ENCODE measurements at places on chromosomes 3 and 15.

- no peak for DNase-seq
These were observed 26.4 kb downstream of the GNB5 start for GRCh38 chr15:52164631-52165265.

DNA sequence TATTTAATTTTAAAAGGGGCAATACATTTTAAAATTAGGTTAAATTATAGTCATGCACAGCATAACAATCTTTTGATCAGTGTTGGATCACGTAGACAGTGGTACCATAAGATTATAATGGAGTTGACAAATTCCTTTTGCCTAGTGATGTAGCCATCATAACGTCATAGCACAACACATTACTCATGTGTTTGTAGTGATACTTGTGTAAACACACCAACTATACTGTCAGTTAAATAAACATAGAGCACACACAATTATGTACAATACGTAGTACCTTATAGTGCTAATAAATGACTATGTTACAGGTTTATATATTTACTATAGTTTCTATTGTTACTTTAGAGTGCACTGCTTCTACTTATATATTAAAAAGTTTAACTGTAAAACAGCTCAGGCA, 31.2 kb downstream of the FOXB1 start:
- DNase-seq: no peak

DNA sequence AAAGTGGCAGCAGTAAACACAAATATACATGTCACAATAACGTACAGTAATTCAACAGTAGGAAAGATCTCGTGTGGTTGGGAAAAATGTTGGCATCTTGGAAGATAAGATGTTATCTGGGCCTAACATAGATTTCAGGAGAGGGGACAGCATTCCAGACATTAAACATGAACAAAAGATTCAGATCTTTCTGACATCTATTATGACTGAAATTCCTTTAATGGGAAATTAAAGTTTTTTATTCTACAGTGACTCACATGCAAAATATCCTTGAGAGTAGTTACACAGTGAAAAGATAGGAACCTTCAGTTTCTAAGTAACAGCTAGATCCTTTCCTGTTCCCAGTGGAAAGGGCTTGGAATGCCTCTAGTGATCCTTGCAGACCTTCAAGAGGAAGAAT, 9.2 kb downstream of the NDUFB5 start:
- no peak for DNase-seq

DNA sequence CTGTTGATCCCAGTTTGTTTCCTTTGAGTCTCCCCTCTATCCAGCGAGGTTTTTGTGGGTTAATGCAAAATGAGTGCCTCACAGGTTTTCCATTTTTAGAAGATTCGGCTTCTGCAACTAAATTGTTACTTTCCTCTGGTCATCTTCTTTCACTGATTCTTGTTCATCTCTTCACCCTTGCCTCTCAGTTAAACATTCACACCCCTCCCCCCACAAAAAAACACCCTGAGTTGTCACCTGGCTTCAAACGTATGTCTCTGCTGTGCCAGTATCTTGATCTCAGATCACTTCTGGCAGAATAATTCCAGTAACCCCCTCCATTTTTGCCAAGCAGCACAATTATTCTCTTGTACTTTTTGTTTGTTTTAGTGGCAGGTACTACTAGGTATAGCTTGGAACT, 12.3 kb upstream of the CLDN16 start:
- DNase-seq: no peak

DNA sequence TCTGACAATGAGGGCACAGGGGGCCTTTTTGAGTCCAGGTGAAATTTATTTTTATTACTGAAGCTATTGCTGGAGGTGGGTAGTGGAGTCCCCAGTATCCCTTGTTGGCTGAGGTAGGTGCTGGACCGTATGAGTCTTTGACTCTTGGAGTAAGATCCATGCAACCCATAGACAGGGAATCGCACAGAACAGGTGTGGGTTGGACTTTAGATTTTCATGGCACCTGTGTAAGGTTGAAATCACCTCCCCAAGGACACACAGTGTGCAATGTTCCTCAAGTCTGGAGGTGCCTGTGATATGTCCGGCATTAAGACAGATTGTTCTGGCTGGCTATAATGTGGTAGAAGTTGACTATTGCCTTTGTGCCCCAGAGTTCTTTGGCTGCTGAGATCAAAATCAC, 23.5 kb downstream of the MKRN3 start:
- DNase-seq: no peak

- DNase-seq: no peak
These were observed 73.1 kb downstream of the RAB11A start for GRCh38 chr15:65942436-65942835.

GRCh38 chr3:3200632-3201212, 21.2 kb upstream of the CRBN start:
- DNase-seq: peak; percentile 67

DNA sequence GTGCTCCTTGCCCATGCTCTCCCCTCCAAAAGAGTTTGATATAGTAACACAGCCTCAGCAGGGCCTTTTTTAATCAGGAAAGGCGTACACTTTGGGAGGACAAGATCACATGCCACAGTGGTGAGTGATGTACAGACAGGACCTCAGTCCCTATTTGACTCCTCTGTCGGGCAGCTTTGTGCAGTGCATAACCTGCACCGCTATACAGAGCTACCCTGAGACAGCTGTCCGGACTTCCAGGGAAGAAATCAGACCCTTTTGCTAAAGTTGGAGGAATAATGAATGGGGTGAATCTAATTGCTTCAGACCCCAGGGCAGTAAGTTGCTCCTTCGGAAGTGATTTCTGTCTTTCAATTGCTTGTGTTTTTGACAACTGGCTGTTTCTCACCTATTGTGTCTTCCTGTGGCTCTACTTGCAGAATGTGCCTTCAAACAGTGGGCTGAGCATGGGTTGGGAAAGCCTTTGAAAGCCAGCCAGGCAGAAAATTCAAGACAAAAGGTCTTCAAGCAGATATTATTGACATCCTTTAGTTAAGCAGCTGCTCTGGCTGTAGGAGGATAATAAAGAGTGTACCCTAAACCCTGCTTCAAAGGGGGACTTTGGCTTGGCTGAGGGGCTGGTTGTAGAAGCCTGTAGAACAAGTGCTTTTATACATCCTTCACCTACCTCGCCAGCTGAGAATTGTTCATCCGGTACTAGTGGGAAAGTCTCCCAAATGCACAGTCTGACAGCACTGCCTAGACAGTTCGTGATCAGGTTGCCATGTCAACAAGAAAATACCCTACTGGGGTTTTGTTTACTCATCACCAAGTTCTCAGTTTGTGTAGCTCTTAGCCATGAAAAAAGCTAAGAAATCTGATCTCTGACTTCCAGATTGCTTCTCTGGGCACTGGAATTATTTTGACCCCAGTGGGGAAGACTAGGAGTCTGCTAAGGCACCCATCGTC, 35.1 kb downstream of the SNTN start:
- DNase-seq: no peak

DNA sequence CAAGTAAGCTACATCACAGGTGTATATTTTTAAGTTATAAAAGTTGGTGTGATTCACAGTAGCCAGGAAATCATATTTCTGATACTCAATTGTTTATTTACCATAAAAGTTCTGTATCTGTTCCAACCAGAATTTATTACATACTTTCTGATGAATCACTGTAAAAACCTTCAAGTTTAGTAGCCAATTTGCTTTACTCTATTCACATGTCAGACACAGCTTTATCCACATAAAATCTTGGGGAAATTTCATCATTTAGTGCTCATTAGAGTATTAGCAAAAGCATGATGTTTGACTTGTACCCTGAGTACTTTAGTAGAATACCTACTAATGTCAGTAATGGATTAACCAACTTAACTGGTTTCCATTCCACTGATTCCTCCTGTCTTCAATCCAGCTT, 249.8 kb downstream of the POLQ start:
- no peak for DNase-seq

GRCh38 chr15:49718234-49718633, 97.4 kb downstream of the DTWD1 start:
- DNase-seq: no peak

GRCh38 chr15:74343797-74344127, 23.7 kb downstream of the CYP11A1 start:
- no peak for DNase-seq

DNA sequence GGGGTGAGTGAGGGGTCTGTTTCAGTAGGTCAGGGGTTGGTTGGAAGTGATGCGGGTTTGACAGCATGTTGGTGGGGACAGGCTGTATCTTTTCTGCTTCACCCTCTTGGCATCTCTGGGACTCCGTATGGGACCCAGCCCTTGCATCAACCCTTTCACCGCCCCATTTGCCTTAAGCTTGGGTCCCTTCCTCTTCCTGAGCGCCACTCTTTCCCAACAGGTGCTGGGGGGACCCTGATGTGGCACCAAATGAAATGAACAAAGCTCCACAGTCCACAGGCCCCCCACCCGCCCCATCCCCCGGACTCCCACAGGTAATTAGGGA, 1.1 kb downstream of the EIF4G1 start:
- DNase-seq: no peak

Measured in femur (tissue), 1 donor.